Activated naive CD4-positive, alpha-beta T cell treated with anti-CD3 and anti-CD28 coated beads, Interleukin-2, amount 10 ng/mL, durations not matched to agents 7 days and 5 days (primary cell): ENCODE measurements at places on chromosomes 11 and 22.

DNA sequence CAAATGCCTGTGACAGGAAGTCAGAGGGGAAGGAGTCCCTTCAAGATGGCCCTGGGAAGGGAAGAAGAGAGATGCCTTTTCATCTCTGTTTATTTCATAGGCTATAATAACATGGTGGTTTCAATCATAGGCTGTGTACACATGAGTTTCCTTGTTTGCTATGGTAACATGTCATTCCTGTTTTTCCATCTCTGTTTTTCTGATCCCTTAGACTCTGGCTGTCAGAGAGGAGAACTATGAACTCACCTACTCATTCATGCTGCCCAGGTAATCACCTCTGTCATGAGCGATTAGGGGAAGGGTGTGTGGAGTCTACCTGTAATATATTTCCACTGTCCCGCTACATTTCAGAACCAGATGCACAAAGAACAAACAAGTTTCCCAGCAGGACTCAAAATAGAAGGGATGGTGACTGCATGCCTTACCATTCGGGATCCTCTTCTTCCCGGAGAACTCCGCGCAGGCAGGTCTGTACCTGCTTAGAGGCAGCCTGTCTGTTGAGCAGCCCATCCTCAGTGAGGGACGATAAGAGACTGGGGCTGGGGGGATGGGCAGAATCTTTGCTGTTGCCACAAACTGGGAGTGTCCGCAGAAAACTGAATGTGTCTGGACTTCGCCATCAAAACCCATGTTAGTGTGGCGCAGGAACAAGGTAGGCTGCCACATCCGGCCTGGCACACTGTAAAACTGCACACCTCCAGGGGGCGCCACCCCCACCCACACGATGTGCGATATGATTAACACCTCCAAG lies 7.1 kb upstream of the PEX26 start:
- no peak for DNase-seq

DNA sequence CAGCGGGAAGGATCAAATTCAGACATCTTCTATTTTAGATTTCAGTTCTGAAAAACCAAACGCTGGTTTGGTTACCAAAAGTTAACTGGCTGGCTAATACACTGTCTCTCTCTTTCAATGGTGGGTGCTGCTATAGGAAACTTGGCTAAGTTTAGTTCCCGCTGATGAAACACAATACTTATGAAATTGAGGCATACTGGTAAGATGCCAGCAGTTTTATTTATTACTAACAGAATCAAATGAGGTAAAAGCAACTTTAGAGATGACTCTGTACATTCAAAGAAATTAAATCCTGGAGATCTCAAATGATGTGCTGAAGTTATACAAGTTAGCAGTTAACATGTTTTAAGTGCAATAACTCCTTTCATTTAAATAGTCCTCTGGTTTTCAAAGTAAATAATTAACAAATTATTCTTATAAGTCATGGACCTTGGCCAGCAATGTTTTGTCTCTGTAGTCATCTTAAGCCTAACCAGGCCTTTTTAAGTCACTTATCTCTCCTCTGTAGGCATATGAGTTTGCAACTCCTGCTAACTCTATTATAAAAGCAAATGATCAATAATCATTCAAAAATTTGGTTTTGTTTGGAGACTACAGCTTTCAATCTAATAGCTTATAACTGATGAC lies 54.8 kb downstream of the PAK1 start:
- DNase-seq = no peak

GRCh38 chr11:27857014-27857413 lies 156.8 kb upstream of the BDNF start:
- no peak for DNase-seq

- DNase-seq = no peak
These were observed 111.4 kb downstream of the SERGEF start for GRCh38 chr11:17901481-17901880.

DNA sequence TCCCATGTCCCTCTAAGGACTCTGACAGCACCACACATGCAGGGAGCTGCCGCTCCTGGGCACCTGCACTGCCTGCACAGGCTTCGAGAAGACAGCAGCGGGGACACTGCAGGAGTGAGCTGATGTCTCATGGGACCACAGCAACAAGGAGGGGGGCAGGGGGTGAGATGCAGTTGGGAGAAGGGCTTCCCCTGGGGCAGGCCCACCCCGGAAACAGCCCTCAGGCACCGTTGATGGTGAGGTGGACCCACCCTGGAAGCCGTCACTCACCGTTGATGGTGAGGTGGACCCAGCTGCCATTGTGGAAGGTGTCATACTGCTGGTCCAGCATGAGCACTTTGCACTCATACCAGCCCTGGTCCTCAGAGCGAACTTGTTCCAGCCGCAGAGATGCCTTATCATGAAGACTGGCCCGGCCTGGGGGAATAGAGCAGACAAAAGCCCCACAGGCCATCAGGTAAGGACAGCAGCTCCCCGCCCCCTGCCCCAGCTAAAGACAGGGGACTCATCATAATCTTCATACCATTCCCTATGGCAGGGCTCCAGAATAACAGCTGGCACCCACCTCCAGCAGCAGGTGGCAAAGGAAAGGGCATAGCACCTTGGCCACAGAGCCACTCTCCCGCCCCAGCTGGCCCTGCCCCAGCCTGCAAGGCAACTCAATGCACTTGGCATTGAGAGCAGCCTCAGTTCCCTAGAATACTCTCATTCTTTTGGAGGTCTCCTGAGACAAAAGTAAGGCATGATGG lies 12.6 kb downstream of the IGSF9B start:
- DNase-seq = no peak

GRCh38 chr22:25114369-25115362 lies 85.0 kb upstream of the CRYBB3 start:
- DNase-seq = no peak

GRCh38 chr11:70016666-70017367 lies 61.3 kb upstream of the ANO1 start:
- DNase-seq = no peak

- no peak for DNase-seq
These were observed 1900.7 kb upstream of the RAG2 start for GRCh38 chr11:38498721-38499120.

GRCh38 chr22:22060200-22061084 lies 77.9 kb upstream of the TOP3B start:
- DNase-seq = peak; percentile 74

DNA sequence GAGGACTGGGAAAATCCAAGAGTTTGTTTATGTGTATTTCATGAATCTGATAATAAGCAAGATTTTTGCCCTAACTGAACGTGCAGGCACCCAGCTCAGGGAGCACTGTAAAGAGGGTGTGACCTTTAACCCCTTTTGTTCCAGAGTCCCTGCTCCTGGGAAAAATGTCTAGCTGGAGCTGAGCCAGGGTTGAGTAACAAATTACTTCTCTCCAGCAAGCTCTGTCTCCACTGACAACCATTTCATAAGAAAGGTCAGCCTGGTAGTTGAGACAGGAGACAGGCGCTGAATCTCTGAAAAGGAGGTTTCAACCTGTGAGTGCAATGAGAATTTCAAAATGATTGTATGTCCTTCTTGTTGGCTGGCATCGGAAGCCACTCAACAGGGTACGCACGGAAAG lies 156.4 kb upstream of the NARS2 start:
- DNase-seq = no peak

- no peak for DNase-seq
These were observed 35.9 kb downstream of the ZNF215 start for GRCh38 chr11:6962141-6962540.

DNA sequence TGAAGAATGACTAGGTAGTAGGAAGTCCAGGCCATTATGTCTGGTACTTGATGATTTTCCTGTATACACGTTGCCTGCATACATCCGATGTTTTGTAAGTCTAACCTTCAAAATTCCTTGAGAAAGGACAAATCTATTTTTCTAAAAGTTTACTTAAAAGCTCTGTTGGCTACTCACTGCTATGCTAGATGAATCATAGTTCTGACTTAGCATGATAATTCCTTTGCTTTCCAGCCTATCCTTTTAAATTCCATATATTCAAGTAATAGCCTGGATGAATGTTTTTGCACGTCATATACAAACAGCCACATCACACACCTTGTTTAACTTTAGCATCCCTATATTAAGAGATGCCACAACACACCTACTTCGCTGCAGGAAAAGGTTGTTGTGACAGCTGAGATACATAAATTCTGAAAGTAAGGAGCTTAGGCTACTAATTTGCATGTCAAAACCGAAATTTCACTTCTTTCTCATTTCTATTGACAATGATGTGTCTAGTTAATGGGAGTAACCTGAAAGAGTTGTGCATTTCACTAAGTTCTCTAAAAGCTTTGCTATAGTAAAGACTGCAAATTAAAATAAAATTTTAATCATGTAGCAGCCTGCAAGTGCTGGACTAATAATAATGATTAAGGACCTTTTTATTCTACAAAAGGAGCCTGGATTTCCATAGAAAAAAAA lies 1116.4 kb downstream of the JRKL start:
- DNase-seq = no peak

DNA sequence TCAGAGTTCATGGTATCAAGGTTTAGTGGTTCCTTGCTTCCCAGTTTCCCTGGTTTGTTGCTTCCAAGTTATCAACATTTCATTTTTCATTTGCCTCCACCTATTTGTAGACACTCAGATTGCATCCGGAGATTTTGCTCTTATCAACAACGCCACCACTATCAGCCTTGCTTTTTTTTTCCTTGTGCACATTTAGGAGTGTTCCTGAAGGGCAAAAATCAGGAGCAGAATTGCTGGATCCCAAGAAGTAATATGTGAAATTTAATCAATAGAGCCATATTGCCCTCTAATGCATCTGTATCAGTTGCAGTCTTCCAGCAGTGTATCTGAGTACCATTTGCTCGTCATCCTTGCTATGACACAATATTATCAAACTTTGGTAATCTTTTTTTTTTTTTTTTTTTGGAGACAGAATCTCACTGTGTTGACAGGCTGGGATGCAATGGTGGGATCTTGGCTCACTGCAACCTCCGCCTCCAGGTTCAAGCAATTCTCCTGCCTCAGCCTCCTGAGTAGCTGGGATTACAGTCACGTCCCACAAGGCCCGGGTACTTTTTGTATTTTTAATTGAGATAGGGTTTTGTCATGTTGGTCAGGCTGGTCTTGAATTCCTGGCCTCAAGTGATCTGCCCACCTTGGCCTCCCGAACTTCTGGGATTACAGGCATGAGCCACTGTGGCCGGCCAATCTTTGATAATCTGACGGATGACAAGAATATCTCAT lies 42.1 kb upstream of the SEPTIN5 start:
- DNase-seq = no peak

GRCh38 chr22:41288245-41288946 lies 2.4 kb upstream of the RANGAP1 start:
- no peak for DNase-seq

DNA sequence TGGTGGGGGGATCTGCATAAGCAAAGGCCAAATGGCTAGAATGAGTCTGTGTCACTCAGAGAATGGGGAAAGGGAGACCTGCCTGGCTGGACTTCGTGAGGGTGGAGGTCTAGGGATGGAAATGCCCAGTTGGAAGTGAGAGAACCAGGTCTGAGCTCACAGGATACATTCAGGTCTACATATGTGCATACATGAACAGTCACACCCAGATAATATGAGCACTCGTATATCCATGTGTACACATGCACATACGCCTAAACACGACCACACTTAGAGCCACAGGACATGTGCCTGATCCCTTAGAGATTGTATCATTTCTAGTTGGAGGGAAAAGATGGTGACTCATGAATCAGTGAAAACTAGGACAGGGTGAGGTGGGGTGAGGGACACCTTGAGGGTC lies 21.1 kb upstream of the RELT start:
- no peak for DNase-seq
